ENCODE measurements at places on chromosomes 5 and 9.

DNA sequence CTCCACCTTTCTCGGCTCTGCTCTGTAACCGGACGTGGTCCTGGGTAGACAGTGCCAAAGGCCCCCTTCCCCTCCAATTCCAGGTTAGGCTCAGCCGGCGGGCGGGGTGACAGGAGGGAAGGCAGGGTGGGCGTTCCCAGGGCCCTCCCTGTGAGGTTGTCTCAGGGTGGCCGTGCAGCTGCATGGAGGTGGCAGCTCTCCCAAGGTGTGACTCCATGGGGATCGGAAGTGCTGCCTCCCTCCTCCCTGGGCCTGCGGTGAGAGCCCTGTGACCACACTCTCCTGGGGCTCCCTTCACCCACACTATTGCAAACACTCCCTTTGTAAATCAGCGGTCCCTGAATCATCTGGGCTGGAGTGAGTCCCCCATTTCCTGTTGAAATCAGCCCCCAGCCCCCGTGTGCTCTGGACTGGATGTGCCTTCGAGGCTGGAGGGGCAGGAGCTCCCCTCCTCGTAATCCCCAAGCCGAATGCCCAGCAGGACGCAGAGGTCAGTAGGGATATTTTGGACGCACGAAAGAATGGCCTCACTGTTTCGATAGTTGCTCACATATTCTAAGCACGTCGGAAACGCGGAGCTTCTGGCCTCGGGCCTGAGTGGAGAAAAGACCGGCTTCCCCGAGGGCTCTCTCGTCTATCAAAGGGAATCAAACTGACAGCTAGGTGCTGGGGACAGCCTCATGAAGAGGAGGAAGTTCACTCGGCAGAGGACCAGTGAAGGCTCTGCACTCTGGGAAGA is 107.6 kb upstream of the COL5A1 start:
- no peak for DNase-seq

GRCh38 chr9:137108608-137109249 is 5.8 kb downstream of the DPP7 start:
- DNase-seq: no peak

DNA sequence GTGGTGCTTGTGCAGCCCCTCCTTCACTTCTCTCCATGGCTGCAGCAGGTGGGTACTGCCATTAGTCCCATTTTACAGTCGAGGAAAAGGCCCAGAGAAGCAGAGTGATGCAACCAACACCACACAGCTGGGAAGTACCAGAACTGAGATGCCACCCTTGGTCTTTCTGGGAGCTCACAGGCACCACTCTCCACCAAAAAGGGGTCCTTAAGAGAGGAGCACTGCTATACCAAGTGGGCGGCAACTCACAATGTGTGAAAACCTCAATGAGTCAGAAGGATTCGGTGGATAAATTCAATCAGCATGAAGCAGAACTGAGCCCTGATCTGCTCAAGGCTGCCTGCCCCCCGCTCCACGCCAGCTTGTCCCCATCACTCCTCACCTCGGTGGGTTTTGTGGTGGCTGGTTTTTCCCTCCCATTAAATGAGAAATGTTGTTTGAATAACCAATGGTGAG is 213.7 kb downstream of the FSTL4 start:
- no peak for DNase-seq

- DNase-seq: no peak
These were observed 198.8 kb upstream of the TYRP1 start for GRCh38 chr9:12494411-12494810.

- DNase-seq: no peak
These were observed 74.4 kb upstream of the RUSC2 start for GRCh38 chr9:35415402-35416097.

GRCh38 chr9:11821306-11821975 is 871.7 kb upstream of the TYRP1 start:
- DNase-seq: no peak

Data from SK-N-SH (cell line).